ENCODE measurements at places on chromosomes 3 and 15. TPM values are rescaled to one million over a fixed set of nuclear protein-coding genes. Genes with fewer than 3 reads are reported as not detected.
A peak's percentile ranks its signal among the peaks of the same experiment; 100 is the strongest.

Gene EFHB
- not detected for total RNA-seq

Gene SOX14
- total RNA-seq: not detected

Gene CHRM5
- not detected for total RNA-seq

Gene VPS39
- 96.7 TPM for total RNA-seq

Gene TPRG1
- 6.2 TPM for total RNA-seq

Gene TLR9
- 0.26 TPM for total RNA-seq

Gene GOLGA6B
- 0.36 TPM for total RNA-seq

DNA sequence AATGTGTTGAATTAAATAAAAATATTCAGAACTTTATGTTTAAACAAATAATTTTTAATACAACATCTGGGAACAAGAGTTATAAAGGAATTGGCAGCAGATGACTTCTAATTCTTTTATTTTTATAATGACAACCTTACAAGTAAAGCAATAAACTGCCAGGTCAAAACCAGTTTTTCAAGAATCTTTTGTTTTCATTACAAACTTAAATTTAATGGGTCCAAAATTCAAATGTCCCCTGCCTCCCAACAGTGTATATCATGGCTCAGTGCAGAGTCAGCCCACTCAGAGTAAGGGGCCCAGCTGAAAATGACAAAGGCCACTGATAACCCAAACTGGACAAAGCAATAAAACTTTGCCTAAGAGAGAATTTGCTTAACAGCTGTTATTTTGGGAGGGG lies 81.5 kb downstream of the STRIT1 start:
- DNase-seq: no peak

DNA sequence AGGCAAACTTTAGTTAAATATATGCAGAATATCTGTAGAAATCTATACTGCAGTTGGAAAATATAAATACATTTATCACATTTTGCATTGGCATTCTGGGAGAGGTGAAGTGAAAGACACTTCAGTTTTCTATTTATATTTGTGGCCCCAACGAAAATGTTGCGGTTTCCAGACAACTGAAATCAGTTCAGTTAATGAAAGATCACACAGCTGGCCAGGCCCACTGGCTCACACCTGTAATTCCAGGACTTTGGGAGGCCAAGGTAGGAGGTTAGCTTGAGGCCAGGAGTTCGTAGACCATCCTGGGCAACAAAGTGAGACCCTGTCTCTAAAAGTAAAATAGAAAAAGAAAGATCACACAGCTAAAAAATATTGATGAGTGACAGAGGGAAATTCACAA lies 11.9 kb upstream of the CLASP2 start:
- no peak for DNase-seq

- no peak for DNase-seq
Observed at GRCh38 chr3:136109499-136109898, 86.6 kb downstream of the MSL2 start.

DNA sequence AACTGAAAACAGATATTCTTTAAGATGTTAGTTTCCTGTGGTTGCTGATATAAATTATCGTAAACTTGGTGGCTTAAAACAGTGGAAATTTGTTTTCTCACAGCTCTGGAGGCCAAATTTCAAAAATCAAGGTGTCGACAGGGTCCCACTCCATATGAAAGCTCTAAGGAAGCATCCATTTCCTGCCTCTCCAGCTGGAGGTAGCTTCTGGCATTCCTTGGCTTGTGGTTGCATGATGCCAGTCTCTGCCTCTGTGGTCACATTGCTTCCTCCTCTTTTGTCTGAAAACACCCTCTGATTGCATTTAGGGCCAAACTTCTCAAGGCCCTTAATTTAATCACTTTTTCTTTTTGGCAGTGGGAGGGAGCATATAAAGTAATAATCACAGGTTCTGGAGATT lies 96.8 kb downstream of the PPM1L start:
- DNase-seq: no peak

DNA sequence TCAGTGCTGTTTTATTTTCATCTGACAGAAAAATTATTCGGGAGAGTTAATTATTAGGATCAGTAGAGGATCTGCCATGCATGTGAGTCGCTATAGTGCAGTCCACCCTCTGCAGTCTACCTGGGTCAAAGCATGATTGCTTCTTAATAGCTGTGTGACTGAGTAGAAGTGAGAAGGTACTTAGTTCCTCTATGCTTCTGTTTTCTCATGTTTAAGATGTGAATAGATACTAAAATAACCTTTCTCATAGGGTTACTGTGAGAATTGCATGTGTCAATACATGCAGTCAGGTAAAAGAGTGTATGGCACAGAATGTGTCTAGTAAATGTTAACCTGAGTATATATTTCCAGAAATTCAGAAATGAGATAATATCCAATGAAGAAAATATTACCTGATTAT lies 435.7 kb downstream of the NAALADL2 start:
- no peak for DNase-seq

- no peak for DNase-seq
Observed at GRCh38 chr3:24608701-24609390, 114.2 kb upstream of the THRB start.

DNA sequence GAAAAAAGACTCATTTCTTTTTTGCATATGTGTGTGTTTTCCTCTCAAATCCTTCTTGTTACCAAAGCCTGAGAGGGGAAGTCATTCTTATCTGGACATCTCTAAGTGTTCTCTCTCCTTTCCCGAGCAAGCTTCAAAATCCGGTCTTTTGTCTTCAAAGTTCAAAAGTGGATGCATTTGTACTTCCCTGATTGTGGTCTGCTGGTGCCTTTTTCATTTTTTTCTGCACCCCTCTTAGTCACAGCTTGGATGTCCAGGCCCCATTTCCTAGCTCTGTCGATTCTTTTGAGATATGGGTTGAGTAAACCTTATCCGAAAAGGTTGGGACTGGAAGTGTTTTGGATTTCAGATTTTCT lies 34.8 kb downstream of the EHD4 start:
- DNase-seq: no peak

DNA sequence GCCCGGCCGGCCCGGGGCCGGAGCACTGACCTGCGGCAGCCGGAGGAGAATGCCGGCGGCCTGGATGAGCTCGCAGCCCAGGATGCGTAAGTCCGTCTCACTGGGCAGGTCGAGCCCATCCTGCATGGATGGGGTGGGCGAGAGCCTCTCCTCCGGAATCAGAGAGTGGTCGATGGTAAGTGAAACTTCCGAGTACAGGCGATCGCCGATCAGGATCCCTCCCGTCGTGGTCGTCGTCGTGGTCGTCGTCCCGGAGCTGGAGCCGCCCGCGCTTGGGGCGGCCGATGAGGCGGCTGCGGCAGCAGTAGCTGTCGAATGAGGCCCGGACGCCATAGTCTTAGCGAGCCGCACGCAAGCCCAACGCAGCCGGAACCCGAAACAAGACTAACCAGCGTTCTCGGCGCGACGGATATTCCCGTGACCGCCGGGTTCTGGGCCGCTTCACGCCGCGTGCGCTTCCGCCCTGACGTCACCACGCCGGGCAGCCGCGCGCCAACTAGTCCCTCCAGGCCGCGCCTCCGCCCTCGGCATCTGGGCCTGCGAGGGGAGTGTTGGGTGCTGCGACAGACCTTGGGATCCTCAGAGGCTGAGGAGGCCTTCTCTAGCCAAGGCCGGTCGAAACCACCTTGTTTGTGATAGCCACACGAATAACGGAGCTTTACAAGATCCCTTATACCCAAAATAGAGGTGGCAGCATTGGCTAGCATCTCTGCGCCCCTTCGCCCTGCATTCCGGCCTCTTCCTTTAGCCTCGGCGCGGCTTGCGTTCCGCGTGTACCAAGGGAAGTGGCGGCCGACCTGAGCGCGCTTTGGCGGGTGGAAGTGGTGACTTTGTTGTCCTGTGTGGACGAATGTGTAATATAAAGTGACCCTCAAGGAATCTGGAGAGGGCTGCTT lies at the start of gene CCNL1:
Gene CCNL1 (minus strand): TSS at position 386 of the 896 bp plus-strand sequence. CDS start 53 bp downstream, at position 333.
- peak; percentile 97 for DNase-seq

DNA sequence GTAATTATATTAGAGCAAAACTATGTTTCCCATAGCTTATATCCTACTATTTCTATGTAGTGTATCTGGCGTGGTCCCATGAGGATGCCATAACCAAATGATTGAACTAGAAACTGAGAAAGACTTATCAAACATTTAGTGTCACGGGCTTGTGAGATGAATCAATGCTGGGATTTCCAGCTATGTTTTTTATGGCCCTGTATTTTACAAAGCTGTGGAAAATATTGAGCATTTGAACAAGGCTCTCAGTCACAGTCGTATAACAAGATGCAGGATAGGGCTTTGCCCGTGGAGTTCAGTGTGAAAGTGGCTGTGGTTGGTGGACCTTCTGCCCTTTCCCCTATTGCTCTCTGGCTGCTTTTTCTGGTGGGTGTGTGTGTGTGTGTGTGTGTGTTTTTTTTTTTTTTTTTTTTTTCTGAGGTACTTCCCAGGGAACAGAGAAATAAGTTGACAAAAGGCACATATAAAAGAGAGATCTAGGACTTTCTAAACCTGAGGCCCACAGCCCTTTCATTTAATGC lies 60.7 kb downstream of the CACNA1D start:
- no peak for DNase-seq

DNA sequence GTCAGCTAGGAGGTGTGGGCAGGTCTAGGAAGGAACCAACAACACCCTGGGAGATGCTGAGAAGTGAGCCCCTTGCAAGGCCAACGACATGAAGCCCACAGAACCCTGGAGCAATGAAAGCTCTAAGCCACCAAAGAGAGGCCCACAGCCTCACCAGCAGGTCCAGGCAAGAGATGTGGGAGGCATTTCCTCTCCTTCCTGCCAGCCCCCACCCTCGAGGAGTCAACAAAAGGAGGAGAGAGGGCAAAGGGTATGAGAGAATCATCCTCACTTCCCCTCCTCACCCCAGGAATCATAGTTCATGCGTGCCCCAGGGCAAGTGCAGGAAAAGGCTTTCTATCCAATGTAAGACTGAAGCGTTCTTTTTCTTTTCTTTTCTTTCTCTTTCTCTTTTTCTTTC lies 195.8 kb downstream of the SHQ1 start:
- no peak for DNase-seq

DNA sequence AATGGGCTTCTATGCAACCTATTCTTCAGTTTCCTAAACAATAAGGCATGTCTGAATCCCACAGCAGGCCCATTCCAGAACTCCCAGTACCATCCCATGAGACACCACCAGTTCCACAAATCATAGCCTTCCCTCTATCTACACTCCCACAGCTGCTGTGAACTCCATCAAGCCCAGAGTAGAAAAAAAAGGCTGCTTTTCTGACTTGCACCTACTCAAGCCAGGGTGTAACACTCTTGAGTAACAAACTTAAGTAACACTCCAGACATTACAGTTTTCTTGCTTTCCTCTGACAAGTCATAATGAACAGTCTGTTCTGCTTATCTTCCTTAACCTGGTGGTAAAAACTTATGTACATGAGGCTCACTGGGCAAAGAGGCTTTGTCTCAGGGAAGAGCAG lies 283.1 kb downstream of the NFKBIZ start:
- DNase-seq: no peak

GRCh38 chr3:139204728-139205127 lies 139.1 kb upstream of the MRPS22 start:
- DNase-seq: no peak

DNA sequence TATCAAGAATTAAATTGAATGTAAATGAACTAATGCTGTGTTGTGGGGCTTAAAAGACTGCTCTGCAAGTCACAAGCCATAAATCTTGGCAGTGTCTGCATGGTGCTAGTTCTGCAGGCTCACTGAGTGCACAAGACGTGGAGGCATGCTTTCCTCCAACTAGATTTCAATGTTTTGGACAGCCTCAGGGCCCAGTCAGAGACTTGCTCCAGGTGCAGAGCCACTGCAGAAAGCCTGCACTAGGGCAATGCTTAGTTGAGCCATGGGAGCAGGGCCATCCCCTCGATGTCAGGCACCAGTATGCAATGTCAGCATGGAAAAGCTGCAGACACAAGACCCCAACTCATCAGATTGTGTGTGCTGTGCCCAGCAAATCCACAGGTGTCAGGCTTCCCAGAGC lies 234.5 kb upstream of the CDIN1 start:
- DNase-seq: no peak

DNA sequence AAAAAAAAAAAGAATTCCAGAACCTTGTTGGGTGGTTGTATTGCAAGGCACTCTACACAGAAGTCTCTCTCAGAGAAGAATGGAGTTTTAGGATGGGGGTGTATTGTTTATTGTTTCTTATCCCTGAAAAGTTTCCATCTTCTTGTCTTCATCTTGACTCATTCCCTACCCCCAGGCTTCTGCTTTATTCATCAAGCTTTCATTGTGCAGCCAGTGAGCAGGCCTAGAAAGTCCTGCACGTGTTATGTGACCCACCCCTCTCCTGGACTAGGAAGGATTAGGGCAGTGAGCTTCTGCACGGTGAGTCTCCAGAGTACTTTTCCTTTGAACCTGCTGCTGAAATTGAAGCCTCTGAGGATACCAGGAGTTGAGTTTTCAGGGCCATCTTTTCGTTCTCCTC lies 150.9 kb upstream of the IL12A start:
- DNase-seq: no peak

GRCh38 chr3:88225326-88226008 lies 75.7 kb downstream of the C3orf38 start:
- DNase-seq: no peak

GRCh38 chr3:72143966-72144717 lies 359.2 kb upstream of the PROK2 start:
- no peak for DNase-seq

- DNase-seq: no peak
Observed at GRCh38 chr15:90691982-90692773, 25.0 kb upstream of the BLM start.

- no peak for DNase-seq
Observed at GRCh38 chr15:101013769-101014675, 94.9 kb downstream of the LRRK1 start.

- DNase-seq: no peak
Observed at GRCh38 chr15:41502795-41503668, 9.4 kb downstream of the ITPKA start.

DNA sequence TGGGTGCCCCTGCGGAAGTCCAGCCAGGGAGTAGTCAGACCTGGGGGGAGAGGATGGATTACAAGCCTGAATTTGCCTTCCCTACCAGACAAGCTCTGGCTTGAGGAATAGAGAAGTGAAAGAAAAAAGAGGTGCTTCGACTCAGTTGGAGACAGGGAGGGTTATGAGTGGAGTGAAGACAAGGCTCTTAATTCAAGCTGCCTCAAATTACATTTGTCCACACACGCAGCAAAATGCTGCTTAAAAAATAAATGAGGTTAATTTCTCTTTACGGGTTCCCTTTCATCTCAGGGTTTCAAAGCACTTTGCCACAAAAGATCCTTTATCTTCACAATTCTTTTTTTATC lies 49.0 kb upstream of the SLC4A7 start:
- no peak for DNase-seq

- DNase-seq: no peak
Observed at GRCh38 chr3:132351222-132351806, 34.1 kb downstream of the ACP3 start.

- DNase-seq: peak; percentile 43
Observed at GRCh38 chr3:113516115-113516505, 1.2 kb upstream of the SPICE1 start.

DNA sequence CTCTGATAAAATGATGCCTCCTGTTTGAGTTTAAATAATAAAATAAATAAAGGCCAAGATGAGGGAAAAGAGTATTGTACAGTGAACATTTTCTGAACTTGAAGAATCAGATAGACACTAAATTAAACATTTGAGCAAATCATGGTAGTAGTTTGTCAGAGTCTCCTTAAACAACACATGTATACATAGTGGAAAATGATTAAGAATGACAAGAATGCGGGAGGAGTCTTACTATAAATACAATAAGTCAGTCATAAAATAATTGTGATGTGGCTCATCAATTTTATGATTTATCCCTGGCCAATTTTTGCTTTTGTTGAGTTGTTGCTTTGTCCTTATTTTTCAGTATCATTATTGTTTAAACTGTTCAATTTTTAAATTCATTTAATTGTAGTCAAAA lies 158.0 kb upstream of the TMC3 start:
- no peak for DNase-seq
